Bone marrow (tissue), 2 donors: ENCODE measurements at places on chromosomes 3 and 15.

DNA sequence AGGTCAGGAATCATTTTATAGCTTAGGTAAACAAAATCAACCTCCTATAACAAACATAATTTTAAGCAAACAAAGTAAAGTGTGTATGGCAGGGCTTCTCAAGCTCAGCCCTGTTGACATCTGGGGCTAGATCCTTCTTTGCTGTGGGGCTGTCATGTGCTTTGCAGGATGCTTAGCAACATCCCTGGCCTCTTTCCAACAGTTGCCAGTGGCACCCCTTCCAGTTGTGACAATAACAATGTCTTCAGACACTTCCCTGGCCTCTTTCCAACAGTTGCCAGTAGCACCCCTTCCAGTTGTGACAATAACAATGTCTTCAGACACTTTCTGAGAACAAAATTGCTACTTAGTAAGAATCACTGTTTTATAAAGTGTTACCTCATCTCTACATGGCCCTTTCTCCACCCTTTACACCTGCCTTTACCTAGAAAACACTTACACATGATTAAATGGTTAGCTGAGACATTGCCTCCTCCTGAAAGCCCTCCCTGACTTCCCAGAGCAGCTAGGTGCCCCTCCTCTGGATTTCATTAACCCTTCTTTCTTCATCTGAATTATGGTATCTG lies 194.0 kb upstream of the LMCD1 start:
- no peak for DNase-seq

- DNase-seq, result no peak
Measured at GRCh38 chr3:33317963-33318709, 40.9 kb downstream of the FBXL2 start.

- no peak for DNase-seq
Measured at GRCh38 chr3:129360705-129361460, 67.6 kb downstream of the EFCAB12 start.

- no peak for DNase-seq
Measured at GRCh38 chr3:150913133-150913922, 8.1 kb upstream of the MINDY4B start.

DNA sequence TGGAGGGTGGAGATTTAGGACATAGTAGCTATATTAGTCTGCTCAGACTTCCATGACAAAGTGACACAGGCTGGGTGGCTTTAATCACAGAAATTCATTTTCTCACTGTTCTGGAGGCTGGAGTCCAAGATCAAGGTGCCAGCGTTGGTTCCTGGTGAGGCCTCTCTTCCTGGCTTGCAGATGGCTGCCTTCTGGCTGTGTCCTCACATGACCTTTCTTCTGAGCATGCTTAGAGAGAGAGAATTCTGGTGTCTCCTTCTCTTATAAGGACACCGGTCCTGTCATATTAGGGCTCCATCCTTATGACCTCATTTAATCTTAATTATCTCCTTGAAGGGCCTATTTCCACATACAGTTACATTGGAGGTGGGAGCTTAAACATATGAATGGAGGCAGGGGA lies 14.9 kb upstream of the SHC4 start:
- no peak for DNase-seq

- DNase-seq, result no peak
Measured at GRCh38 chr3:37901721-37902120, 40.0 kb downstream of the CTDSPL start.

GRCh38 chr3:172148241-172148640 lies 108.9 kb downstream of the FNDC3B start:
- DNase-seq, result no peak

DNA sequence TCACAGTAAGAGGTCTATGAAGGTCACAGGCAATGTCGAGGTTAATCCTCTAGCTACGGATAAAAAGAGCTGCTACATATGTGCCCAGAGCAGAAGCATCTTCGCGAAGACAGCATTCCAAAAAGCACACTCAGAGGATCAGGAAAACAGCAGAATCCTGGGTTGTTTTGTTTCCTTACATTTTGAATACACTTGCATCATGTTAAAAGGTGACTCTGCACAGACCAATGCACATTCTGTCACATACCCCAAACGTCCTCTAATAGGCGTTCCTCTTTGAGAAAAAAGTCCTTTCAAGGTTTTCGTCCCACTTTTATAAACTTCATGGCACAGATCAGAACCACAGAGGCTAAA lies 52.7 kb downstream of the VGLL4 start:
- no peak for DNase-seq

GRCh38 chr3:188526057-188526456 lies 372.1 kb downstream of the LPP start:
- DNase-seq, result no peak

DNA sequence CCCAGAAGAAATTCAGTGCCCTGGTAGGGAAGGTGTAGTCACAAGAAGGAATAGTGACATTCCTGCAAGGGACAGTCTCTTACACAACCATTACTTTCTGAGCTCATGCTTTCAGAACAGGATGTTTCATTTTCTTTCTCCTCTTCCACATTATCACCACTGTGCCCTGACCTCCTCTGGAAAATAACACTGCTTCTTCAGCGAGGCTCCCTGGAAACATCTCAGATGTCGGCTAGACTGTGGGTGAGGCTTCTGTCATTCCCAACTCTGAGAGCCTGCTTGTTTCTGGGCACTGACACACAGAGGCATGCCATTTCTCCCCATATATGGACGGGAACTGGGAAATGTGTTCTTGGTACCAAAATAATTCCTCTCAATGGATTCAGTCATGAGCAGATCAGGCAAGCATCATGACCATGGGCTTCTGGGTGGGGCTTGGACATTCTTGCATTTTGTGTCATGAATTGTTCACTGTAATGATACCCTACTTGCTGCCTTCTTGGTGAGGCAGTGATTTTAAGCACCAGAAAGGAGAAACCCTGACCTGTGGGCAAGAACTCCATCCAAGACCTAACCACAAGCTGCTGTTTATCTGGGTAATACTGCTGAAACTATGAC lies 14.3 kb upstream of the TNFAIP8L3 start:
- no peak for DNase-seq

- no peak for DNase-seq
Measured at GRCh38 chr3:31180274-31180673, 285.8 kb upstream of the GADL1 start.

DNA sequence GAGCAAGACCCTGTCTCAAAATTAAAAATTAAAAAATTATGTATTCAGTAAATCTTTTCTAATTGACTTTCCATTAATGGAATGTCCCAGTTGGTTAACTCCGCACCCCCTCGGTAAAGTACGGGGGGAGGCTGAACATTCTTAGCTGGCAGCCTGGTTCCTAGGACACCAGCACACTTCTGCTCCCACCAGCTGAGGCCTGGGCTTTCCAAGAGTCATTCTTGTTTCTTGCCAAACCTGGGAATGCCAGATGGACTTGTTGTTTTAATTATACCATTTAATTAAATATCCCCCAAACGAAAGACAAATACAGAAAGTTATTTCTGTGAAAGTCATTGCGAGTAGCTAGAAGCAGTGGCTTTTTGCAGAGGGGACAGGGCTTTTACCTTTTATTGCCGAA lies 179.4 kb downstream of the VGLL4 start:
- DNase-seq, result no peak

DNA sequence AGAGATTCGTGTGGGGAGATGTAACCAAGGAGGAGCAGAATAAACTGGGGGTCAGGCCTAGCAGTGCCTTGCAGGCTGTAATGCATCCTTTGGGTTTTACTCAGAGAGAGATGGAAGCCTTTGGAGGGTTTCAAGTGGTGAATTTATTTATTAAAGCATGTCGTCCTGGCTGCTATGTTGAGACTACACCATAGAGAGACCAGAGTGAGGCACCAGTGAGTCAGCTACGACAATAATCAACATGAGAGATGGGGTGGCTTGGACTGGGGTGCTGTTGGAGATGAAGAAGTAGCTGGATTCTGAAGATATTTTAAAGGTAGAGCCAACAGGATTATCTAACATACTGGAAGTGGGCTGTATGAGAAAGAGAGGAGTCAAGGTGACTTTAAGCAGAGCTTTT lies 335.3 kb upstream of the ARHGEF26 start:
- no peak for DNase-seq
